ENCODE measurements at places on chromosomes 2 and 18.

DNA sequence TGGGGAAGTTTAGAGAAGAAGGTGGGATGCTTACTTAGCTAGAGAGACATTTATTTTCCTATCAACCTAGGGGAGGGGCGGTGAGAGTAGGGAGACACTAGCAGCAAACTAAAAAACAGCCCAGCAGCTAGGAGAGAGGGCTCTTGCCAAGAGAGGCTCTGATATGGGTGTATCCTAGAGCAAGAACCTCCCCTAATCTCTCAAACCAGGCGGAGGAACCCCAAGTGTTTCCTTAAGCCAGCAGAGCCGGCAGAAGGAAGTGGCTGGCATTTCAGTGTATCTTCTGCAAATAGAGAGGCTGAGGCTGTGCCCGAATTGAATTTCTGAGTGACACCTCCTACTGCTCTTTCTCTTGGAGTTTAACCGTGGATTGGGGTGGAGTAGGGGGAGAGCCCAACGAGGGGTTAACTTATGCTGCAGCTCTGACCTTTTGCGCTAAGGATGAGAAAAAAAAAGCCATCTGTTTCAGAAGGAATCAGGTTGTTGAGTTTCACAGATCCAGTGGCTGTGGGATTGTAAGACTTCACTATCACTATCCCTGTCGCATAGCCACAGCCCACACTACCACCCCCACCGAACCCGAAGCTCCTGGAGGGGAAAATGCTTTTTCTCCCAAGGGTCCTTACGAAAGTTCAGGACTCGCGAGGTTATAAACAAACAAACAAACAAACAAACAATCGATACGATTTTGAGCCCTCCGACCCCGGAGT is 1.4 kb downstream of the ST8SIA5 start:
- DNase-seq, result no peak

- DNase-seq, result no peak
These were observed 712 bp upstream of the SERPINB13 start for GRCh38 chr18:63586431-63586830.

GRCh38 chr2:38092196-38092902 is 16.4 kb upstream of the CYP1B1 start:
- DNase-seq, result no peak

GRCh38 chr2:8307606-8308180 is 374.2 kb upstream of the ID2 start:
- no peak for DNase-seq

GRCh38 chr2:66521291-66521922 is 86.5 kb downstream of the MEIS1 start:
- DNase-seq, result no peak

DNA sequence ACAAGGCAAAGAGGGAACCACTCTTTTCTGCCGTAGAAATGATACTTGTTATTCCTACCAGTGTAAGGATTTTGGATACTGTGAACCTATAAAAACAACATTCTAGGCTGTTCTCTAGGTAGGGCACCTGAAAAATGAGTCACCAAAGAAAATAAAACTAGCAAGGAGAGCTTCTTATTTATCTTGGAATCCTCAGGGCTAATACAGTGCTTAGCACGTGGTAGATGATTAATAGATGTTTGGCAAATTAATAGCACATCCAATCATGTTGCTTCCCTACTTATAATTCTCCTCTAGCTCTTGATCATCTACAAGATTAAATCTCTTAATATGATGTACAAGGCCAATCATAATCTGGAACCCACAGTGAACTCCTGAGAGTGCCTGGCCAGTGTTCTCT is 73.1 kb downstream of the AAK1 start:
- DNase-seq, result no peak

DNA sequence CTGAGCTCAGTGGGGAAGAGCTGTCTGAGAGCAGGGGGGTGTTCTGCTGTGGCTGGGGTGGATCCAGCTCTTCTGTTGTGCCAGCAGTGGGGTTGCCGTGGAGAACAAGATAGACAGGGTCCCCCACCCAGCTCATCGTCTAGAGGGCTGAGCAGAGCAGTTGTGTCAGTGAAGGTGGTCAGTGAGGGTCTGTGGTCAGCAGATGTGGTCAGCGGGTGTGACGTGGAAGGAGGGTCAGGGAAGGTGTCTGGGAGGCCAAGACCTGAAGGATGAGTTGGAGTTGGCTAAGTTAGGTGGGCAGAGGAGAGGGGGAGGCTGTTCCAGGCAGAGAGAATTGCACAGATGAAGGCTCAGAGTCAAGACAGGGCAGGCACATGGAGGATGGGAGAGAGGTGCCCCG is 103.1 kb downstream of the DGKD start:
- no peak for DNase-seq

- no peak for DNase-seq
These were observed 11.2 kb upstream of the NABP1 start for GRCh38 chr2:191666732-191667131.

GRCh38 chr18:28984731-28985130 is 807.8 kb upstream of the CDH2 start:
- DNase-seq, result no peak

GRCh38 chr2:96831679-96832078 is 12.1 kb downstream of the ANKRD23 start:
- DNase-seq, result no peak

DNA sequence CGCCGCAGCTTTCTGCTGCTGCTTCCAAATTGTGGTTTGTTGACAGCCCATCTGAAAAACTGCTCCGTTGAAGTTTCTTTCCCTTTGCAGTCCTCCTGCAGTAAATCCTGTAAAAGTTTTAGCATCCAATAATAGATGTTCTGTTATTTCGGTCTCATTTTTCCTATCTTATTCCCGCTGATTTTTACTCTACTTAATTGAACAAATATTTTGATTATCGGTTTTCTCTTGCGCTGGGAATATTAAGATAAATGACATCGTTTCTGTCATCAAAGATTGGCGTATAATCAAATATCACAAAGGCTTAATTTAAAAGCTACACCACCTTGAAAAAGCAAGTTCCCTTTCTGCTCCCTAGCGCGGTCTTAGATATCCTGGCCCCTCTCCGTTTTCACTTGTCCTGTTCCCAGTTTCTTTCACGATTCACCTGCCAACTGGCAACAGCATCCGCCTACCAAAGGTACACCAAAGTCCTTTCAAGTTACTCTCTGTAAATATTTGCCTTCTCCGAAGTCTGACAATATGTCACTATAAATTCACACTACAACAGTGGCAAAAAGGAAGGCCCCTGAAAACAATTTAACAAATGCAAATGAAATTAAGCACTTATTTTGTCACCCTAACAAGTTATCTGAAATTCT is 1.0 kb upstream of the STRN start:
- DNase-seq, result no peak

DNA sequence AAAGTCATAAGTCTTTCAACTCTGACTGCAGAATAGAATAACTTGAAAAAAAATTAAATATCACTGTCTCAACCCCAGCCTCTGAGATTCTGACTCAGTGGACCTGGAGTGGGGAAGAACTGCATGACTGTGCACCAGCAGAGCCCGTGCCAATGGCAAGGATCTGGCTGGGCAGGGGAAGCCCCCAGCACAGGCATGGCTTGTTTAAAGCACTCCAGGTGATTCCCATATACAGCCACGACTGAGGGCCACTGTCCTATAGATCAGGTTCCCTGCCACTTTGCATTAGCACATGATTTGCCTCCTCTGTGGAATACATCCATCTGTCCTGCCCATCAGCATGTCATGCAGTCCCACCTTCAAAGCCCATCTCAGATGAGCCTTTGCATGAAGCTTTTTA is 45.9 kb upstream of the NCK2 start:
- no peak for DNase-seq

DNA sequence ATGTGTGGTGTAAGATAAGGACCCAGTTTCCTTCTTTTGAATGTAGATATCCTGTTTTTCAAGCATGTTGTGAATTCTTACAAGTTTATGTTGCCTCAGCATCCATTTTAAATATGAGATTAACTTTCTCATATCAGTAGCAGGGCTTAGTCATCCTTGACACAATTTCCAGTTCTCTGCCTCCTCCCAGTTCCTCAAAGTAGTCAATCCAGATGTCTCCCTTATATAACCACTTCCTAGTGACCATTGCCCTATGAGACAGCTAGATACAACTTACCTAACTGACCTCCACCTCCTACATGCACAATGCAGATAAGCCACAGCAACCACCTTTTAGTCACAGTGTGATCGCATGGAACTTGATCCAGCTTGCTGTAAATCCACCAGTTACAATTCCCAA is 269.2 kb upstream of the ZNF521 start:
- DNase-seq, result no peak
